ENCODE measurements at places on chromosomes 1 and 21. TPM values are rescaled to one million over a fixed set of nuclear protein-coding genes. Genes with fewer than 3 reads are reported as not detected.

The ANKRD34A gene
- total RNA-seq, result 0.33 TPM

The AIRE gene
- total RNA-seq, result under 0.01 TPM

The C1orf94 gene
- total RNA-seq, result 0.12 TPM

The FCRL4 gene
- not detected for total RNA-seq

The FAM72B gene
- total RNA-seq, result 2.4 TPM

The NUP210L gene
- total RNA-seq, result under 0.01 TPM

The LORICRIN gene
- total RNA-seq, result not detected

The OBSCN gene
- 31.2 TPM for total RNA-seq

The VCAM1 gene
- 3.0 TPM for total RNA-seq

The SPRR2E gene
- total RNA-seq, result not detected

The MAP1LC3C gene
- total RNA-seq, result 0.25 TPM

The PCBP3 gene
- total RNA-seq, result 4.2 TPM

The SLC26A9 gene
- total RNA-seq, result not detected

The DDR2 gene
- 316 TPM for total RNA-seq

The CHIT1 gene
- not detected for total RNA-seq

The SLAMF9 gene
- total RNA-seq, result not detected

The TNFRSF8 gene
- 0.37 TPM for total RNA-seq

The LRRC71 gene
- not detected for total RNA-seq

The LEFTY2 gene
- not detected for total RNA-seq

The RPL5 gene
- total RNA-seq, result 1,190 TPM

The PARP1 gene
- 92.4 TPM for total RNA-seq

The IFNLR1 gene
- total RNA-seq, result not detected

The ASH1L gene
- total RNA-seq, result 24.1 TPM

The SLC44A3 gene
- 1.2 TPM for total RNA-seq

The FAM72D gene
- 1.00 TPM for total RNA-seq

The ACTL8 gene
- total RNA-seq, result 0.12 TPM

The ADAMTS1 gene
- total RNA-seq, result 170 TPM

The CFHR3 gene
- not detected for total RNA-seq
